ENCODE measurements at places on chromosomes 1 and 21.
A peak's percentile ranks its signal among the peaks of the same experiment; 100 is the strongest.

GRCh38 chr1:25098717-25099116, 133.6 kb downstream of the SYF2 start:
- no peak for DNase-seq

GRCh38 chr1:57067863-57068262, 102.0 kb upstream of the C8B start:
- DNase-seq = no peak

DNA sequence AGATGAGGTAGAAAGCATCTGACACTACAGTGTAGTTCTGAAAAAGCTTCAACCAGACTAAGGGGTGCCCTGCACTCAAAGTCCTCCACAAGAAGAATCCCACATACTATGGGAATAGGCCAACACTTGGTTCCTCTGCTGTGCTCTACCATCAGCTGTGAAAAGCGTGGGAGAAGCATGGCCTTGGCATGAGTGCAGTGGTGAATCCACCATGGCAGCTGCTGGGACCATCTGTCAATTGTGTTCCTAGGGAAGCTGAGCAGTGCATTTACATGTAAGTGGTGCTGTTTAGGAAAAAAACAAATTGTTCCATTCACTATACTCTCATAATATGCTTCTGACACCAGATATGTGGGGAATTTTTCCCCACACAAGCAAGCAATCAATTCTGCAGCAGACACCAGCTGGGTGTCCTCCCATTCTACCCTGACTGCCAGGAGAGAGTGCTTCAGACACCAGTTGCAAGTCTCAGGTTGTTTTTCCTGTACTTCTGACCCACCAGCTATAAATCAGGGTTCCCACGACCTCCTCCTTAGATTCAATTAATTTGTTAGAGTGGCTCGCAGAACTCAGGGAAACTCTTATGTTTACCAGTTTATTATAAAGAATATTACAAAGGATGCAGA, 230.8 kb upstream of the CHRM3 start:
- no peak for DNase-seq

GRCh38 chr1:24696041-24696755, 49.0 kb upstream of the CLIC4 start:
- no peak for DNase-seq

DNA sequence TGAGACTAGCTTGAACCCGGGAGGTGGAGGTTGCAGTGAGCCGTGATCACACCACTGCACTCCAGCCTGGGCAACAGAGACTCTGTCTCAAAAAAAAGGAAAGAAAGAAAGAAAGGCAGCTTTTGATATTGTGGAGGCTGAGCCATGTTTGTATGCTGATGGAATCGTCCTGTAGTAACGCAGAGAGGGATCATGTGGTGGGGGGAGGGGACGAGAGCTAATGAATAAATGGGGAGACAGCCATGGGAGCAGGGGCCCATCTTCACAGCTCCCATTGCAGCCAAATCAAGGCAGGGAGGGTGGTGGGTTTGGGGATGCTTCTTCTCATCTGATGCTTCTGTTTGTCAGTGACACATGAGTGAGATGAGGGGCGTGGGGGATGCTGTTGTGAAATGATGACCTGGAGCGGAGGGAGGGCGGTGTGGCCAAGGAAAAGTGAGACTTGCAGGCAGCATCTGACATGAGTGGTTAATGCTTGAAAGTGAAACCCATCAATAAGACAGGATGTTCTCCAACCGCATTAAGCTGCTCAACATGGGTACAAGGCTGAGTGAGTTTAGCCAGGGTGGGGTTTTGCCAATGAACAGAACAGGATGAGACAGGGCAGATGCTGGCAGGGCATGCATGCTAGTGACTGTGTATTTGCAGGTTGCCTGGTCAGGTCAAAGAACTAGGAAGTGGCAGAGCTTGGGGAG, 16.7 kb downstream of the SPATA21 start:
- peak; percentile 77 for DNase-seq

DNA sequence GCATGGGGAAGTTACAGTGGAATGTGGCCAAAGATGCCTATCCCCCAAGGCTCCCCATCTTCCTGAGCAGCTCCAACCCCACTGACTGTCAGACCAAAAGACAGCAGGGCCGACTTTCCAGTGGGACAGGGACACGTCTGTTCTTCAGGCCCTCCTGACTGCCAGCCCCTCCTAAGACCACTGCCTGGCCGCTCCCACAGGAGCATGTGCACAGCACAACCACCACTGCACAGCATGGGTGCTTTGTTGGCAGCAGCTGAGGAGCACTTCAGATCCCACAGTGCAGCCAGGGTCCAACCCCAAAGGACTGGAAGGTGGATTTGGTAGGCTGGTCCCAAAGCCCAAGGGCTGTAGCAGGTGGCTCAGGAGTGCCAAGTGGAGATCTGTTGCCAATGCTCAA, 648.3 kb upstream of the BRINP3 start:
- no peak for DNase-seq

DNA sequence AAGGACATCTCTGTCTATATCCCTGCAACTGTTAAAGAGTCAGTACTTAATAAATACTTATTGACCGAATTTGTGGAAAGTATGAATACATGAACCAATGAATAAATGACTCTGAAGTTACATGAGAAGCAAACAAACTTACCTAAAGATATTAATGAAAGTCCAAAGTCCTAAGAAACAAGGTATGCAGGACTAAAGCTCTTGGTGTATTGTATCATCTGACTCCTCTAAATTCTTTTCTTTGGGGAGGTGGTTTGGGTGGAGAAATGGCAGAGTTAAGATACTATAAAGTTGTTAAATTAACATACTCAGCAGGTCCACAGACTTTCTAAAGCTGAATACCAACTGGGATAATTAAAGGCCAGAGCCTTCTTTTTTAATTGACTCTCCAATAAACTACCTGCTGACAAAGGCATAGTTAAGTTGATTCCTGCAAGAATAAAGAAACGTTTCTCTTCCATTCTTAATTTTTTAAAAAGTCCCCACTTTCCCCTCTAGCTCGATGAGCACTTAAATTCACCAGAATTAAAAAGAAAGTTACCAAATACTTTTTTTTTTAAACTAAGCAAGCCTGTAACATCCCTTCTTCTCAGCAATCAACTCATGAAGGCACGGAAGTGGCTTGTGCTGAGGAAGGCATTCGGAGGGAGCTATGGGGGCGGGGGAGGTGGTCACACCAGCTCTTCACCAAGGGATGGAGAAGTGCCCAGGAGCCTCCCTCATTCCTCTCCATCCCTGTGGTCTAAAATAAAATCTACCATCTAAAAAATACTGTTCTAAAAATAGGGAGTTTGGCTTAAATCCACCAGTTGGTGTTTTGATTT, 61.1 kb downstream of the GADD45A start:
- no peak for DNase-seq

- no peak for DNase-seq
Observed at GRCh38 chr1:107286125-107286524, 145.3 kb downstream of the NTNG1 start.

GRCh38 chr1:233080286-233080685, 129.9 kb downstream of the NTPCR start:
- DNase-seq = no peak

- DNase-seq = no peak
Observed at GRCh38 chr1:71944006-71944405, 338.3 kb downstream of the NEGR1 start.

DNA sequence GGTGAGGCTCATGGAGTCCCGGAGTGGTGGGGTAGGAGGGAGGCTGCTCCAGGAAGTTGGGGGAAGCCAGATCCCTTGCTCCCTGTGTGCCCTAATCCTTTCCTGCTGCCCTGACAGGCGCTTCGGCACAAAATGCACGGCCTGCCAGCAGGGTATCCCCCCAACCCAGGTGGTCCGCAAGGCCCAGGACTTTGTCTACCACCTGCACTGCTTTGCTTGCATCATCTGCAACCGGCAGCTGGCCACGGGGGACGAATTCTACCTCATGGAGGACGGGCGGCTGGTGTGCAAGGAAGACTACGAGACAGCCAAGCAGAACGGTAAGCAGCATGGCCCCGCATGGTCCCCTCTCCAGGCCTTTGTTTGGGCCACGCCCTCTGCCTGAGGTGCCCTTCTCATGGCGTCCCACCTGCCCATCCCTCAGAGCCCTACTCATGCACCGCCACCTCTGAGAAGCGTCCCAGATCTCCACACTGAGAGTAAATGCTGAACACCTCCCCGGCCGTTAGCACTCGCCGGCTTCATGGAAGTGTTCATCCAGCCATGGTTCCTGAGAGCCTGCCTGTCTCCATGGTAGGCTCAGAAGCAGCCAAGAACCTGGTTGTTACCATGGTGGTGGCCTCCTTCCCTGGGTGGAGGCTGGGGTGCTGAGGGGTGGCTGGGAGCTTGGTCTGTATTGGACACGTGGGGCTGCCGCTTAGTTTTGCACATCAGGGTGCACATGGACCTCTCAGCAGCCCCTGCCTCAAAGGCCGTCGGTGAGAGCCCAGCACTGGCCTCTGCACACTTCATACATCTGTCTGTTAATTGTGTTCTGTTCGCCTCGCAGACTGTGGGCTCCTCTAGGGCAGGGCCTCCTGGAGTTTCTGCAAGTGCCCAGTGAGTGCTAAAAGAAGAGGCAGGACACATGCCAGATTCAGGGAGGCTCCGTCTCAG, 36.5 kb downstream of the LHX4 start:
- DNase-seq = no peak

GRCh38 chr1:63276624-63277023, 45.7 kb upstream of the FOXD3 start:
- DNase-seq = no peak

DNA sequence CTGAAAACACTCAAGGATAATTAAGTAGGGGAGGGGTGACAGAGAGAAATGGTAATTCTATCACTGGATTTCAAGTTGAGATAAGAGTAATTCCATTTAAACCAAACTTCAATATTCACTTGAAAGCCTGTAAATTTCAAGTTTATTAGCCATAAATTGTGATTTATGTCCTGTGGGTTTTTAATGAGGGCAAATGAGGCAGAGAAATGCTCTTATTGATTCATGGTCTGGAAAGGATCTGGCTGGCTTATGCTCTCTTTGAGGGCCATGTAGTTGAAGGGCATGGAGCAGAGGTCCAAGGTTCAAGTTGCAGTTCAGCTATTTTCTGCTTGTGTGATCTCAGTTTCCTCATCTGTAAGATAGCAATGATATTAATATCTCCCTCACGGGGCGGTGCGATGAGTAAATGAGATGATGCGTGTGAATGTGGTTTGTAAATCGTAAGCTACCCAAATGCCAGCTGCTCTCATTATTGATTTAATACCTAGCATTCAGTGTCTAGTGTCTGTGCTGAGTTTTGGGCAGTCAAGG, 12.3 kb downstream of the OLFML3 start:
- DNase-seq = no peak

DNA sequence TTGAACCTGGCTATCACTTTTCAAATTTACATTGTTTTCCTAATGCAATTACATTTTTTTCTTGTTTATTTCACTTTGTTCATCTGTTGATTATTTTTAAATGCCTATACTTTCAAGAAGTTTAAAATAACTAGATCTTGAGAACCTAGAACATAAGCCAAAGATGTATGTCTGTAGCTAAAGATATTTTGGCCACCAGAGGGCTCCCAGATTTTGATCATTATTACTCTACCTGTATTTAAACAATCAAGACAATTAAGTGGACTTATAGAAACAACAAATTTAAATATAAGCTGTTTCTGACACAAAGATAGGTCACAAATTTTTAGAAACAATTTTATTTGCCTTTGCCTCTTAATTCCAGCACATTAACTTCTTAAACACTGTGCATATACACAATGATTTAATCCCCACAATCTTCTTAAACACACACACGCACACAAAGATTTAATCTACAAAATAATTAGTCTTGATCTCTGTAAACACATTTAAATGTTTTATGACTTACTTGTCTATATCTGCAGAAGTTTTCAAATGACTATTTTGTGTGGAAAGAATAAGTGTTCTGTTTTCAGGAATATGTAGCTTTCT, 380.0 kb downstream of the DSCAM start:
- DNase-seq = no peak

DNA sequence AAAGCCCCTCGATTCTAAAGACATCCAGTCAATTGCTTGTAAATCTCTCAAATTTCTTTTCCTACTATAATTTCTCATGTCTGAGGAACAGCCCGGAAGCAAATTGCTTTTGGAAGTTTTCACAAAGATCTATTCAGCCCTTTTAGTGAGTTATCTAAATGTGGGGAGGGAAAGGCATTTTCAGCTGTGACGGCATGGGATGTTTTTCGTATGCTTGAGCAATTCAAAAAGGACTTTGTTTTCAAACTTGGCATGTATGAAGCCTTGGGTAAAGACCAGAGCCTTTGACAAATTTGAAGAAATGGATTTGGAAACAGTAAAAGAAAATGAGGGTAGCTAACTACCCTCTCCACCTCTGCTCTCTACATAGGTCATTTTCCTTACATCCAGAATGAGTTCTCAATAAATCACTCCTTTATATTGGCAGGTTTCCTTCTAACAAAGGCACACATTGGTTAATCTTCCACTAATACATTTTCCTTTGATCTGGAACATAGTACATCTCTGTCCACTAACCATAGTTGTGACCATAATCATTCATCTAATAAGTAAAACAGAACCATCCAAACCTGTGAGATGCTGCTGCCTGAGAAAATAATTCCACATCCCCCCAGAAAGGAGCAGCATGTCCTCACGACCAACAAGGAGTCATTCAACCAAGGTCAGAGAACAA, 66.1 kb upstream of the ADAM30 start:
- DNase-seq = no peak

Measured in Peyer's patch (tissue), 4 donors.